Suppressor macrophage treated with lipopolysaccharide for 1 hour (primary cell): ENCODE measurements at places on chromosomes 7 and 10.

DNA sequence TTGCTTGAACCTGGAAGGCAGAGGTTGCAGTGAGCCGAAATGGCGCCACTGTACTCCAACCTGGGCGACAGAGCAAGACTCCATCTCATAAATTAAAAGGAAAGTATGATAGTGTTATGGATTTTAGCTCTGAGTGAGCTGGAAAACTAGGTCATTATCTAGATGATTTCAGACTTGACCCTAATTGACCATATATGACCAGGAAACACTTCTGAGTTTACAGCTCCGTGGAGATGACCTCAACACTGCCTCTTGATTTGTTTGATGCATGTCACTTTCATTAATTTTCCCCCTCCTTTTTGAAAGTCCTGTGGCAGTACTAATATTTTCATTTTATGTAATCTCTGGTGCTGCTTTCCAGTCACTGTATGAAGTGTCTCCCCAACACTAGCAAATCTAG lies 7.8 kb upstream of the SEC61A2 start:
- DNase-seq = no peak

DNA sequence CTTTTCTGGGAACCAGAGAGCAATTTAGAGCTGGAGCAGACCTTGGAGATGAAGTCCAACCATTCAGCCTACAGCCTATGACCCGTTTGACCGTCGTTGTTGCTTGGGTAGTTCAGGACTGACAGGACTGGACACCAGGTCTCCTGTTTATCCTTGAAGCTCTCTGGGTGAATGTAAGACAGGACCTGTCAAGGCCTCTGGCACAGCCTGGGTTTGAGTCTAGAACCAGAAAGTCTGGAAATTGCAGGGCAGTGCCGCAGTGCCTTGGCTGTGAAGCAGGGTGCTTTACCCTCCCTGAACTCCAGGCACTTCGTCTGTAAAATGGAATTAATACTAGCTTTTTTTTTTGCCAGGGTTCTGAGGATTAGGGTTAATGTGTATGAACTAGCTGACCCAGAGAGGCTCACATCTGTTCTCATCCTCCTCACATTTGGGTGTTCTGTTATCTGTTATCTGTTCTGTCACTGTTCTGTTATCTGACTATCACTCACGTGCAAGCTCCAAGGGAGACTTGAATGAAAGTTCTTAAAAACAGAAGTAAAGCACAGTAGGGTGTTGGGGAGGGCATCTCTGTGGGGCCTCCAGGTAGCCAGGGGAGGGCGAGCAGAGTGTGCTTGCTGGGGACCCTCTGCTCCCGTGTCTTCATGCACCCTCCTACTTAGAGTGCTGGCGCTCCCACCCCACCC lies 9.9 kb downstream of the BLVRA start:
- no peak for DNase-seq

DNA sequence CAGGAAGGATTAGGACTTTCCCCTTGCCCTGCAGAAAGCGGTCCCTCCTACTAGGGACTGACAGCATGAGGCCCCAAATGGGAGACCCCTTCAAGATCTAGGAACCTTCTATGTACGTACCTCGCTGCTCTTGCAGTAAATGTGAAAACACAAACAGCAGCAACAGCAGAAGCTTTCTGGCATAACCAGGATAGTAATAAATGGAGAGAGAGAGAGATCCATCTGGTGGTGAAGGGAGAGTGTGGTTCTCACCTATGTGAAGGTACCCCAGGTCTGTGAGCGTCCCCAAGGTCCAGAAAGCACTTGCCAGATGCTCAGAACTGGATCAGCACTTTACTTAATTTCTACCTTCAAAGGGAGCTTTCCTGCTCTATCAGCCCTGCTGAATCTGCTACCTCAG lies 592.7 kb downstream of the PARD3 start:
- no peak for DNase-seq

DNA sequence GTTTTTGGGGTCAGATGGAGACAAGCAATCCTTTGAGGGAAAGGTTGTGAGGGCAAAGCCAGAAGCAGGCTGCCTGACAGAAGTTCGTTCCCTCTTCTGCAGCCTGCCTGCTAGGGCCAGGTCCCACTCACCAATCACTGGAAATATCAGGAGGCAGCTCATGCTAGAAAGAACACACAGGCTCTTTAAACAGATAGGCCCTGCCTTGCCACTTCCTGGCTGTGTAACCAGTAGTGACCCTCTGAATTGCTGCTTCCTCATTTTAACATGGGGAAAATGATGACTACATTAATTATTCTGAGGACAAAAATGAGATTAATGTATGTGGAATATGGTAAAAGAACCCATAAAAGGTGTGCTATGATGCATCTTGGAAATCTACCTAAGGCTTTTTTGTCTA lies 50.5 kb upstream of the MRLN start:
- DNase-seq = peak; percentile 46

DNA sequence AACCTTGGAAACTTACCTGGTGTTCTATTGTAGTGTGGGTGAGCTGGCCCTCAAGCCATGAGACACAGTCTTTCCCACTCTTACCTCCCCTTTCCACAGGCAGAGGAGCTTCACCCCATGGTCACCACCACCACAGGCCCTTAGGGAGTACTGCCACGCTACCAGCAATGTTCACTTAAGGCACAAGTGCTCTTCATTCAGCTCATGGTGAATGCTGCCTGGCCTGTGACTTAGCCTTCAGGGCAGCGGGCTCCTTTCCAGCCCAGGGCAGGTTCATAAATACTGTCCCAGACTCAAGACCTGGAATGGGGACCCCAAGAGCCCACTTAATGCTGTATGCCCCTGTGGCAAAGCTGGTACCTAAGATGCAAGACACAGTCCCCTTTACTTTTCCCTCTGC lies 109.4 kb downstream of the MYO3A start:
- DNase-seq = no peak

DNA sequence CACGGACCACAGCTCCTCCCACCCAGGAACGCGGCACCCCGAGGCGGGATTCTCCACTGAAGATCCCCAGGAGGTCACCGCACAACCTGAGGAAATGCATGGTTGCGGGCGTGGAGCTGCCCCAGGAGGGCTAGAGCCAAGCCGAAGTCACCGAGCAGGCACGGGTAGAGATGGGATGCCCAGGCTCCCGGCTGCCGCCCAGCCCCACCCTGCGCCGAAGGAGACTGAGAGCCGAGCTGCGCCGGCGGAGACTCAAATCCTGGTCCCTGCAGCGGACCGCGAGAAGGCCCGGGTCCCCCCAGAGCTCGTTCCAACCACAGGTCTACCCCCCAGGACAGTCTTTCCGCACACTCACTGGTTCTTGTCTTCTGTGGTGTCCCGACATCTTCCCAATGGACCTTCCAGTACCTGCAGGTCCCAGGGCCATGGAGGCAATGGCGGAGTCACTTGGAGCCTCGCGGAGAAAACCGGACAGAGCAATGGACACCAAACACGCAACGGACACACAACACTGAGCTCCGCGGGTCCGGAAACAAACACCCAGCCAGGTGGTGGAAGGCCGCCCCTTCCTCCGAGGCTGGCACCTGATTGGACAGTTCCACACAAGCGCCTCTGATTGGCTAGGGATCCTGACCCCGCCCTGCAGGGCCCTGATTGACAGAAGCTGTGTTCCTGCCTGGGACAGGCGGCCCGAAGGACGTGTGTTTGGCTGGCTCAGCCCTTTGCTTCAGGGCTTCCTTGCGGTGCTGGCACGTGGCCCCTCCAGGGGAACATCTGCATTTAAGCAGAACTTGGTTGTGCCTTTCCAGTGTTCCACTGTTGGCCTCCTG lies 331.9 kb upstream of the NUPR2 start:
- DNase-seq = no peak

- DNase-seq = peak; percentile 97
These were observed 47.9 kb upstream of the NPFFR1 start for GRCh38 chr10:70331486-70332268.

DNA sequence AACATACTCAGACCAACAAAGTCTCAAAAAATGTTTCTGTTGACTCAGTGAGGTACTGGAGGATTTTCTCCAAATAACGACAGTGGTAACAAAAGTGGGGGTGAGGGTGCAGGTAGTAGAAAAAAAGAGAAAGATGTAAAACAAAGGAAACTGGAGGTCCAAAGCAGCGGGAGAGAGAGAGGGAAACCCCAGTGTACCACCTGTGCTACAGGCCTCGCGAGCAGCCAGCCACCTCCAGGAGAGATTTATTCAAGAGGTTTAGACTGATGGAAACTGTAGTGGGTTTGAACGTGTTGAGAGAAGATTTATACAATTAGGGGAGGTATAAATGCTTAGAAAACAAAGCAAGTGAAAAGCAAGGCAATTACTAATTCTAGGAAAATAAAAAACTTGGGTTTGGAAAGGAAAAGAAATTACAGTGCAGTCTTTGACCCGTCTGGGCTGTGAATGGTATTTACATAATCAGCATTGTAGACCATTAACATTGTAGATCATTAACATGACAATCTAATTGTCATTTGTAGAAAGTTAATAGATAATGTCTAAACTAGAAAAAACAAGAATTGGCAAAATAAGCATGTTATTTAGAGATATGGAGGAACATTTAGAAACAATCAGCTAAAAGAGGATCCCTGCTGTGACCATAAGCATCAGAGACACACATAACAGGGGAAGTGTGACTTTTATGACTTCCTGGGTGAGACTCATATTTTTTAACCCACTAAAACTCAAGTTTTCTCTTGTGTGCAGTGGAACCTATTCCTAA lies 180.0 kb downstream of the RELN start:
- no peak for DNase-seq

- DNase-seq = no peak
These were observed 21.5 kb downstream of the BUB3 start for GRCh38 chr10:123175389-123176387.

- DNase-seq = peak; percentile 56
These were observed 22.7 kb downstream of the FAM237B start for GRCh38 chr7:90298145-90299038.

- DNase-seq = no peak
These were observed 68.9 kb upstream of the CARD11 start for GRCh38 chr7:3112479-3113134.

- no peak for DNase-seq
These were observed 81.4 kb downstream of the AKR1D1 start for GRCh38 chr7:138157702-138158101.

GRCh38 chr7:9983048-9983447 lies 990.6 kb upstream of the PHF14 start:
- DNase-seq = no peak

DNA sequence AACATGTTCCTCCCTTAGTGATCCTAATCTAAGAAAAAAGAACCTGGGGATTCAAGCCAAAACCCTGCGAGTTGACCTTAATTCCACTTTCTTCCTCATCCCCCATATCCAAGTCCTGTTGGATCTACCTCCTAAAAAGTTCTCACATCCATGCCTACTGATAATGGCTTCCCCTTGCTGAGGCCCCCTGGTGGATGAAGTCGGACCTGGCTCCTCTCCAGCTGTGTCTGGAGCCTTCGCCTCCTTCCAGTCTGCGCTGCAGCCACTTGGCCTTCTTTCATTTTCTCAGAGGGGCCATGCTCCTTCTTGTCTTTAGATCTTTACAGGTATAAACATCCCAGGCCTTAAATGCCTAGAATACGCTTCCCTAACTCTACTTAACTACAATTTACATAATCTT lies 8.1 kb downstream of the PDE1C start:
- DNase-seq = peak; percentile 80

GRCh38 chr10:118342638-118343020 lies 505 bp upstream of the FAM204A start:
- no peak for DNase-seq

- no peak for DNase-seq
These were observed 1607.1 kb downstream of the REEP3 start for GRCh38 chr10:65128277-65128676.

GRCh38 chr10:89522463-89522862 lies 12.9 kb downstream of the SLC16A12 start:
- DNase-seq = no peak

DNA sequence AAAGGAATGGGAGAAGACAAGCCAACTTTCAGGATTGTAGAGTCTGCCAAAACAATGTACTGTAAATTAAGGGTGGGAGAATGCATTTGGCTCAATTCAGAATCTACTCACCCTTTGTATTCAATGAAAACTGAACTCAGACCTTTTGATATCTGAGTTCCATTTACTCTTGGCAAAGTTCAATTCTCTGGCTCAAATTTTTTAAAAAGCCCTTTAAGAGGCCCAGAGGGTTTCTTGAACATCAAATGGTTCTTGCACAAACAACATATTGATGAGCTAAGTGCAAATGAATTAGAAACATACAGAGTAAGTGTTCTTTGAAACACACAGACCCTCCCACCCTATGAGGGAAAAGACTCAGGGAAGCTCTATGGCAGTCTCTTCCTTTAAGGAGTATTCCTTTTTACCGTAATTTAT lies 5.2 kb upstream of the XPNPEP1 start:
- DNase-seq = no peak

- DNase-seq = no peak
These were observed 69.8 kb upstream of the AGR3 start for GRCh38 chr7:16951483-16952080.

GRCh38 chr10:87706731-87707130 lies 47.1 kb downstream of the PAPSS2 start:
- DNase-seq = no peak

- peak; percentile 72 for DNase-seq
These were observed 48.8 kb upstream of the SMNDC1 start for GRCh38 chr10:110353244-110354119.

GRCh38 chr7:139361523-139361922 lies 1.8 kb downstream of the LUC7L2 start:
- no peak for DNase-seq

DNA sequence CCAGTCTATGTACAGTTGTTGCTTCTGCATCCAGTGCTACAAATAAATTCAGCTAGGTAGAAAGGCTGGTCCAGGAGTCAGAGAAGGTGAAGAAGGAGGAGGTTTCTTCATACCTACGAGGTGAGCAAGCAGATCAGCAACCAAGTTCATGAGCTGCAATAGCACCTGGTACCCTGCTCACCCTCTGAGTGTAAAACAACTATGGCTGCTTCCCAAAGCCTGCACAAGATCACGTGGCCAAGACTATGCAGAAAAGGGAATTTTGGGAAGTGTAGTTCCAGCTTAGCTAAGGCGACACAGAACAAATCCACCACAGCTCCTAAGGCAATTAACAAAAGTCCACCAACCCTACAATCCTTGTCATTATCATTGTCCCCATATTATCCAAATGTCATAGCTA lies 95.9 kb upstream of the AUTS2 start:
- no peak for DNase-seq

DNA sequence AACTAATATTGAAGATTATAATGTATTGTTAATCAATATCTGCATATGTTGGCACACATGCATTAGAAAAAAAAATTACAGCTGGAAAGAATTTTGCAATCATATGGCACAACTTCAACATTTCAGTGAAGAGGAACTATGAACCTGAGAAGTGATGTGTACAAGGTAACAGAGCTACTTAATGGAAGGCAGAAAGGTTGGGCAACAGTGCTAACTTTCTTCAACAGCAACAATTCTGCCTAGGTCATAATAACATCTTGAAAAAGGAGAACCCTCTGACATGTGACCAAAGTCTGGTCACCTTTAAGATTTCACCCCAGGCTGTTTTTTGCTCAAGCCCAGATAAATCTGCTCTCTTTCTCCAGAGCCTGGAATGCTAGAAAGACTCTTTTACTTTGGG lies 47.9 kb upstream of the SKAP2 start:
- peak; percentile 46 for DNase-seq

GRCh38 chr10:84098667-84099066 lies 40.6 kb upstream of the GHITM start:
- no peak for DNase-seq
